Testis (tissue), 5 donors: ENCODE measurements at places on chromosomes 6 and 20.

GRCh38 chr6:40986921-40987819, 51.9 kb downstream of the UNC5CL start:
- no peak for DNase-seq

DNA sequence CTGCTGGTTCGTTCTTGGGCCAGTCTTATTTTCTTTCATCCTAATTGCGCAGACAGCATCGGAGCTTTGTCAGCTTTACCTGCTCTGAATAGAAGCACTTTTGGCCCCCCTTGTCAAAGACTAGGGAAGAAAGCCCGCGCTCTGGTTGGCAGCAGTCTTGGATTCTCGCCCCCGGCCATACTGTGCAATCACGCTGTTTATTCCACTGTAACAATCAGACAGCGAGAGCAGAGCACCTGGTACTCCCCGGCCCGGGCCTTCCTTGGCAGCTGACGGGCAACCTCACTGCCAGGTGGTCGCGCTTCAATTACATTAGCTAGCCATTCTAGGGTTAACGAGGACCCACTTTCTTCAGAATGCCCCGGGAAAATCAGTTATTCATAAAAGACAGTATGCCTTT, 72.6 kb downstream of the INSM1 start:
- no peak for DNase-seq

DNA sequence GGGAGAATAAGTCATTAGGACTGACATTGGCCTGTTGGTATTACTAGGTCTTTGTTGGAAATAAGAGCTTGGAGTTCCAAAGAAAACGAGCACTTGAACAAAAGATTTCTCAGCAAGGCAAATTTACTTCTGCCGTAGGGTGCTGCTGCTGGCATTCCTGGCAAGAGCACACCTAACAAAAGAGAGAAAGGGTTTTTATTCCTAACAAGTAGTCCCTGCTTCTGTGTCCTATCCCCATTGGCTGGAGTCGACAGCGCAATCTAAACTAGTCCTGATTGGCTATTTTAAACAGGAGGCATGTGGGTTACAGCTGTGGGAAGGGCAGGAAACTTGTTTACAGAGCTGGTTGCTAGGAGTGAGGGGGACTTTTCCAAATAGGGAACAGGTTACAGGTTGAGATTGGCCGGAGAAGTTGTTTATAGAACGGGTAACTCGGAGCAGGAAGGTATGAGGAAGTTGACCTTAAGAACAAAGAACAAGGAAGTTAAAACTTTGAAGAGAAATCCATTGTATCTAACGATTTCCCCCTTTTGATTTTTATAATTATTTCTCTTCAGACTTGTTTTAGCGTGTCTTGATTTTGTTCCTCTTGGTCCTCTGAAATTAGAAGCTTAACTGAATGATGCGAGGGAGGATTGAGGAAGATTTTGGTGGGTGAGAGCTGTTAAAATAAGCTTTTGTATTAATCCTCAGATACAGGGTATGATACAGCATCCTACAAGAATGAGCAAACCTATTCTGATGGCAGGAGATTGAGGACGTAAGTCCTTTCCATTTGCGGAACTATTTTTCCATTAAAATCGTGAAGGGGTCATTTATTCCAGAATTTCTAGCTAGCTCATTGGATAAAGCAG, 3.4 kb upstream of the ZNFX1 start:
- no peak for DNase-seq

GRCh38 chr6:27812078-27812804, 100.0 kb downstream of the OR2B2 start:
- DNase-seq: no peak

DNA sequence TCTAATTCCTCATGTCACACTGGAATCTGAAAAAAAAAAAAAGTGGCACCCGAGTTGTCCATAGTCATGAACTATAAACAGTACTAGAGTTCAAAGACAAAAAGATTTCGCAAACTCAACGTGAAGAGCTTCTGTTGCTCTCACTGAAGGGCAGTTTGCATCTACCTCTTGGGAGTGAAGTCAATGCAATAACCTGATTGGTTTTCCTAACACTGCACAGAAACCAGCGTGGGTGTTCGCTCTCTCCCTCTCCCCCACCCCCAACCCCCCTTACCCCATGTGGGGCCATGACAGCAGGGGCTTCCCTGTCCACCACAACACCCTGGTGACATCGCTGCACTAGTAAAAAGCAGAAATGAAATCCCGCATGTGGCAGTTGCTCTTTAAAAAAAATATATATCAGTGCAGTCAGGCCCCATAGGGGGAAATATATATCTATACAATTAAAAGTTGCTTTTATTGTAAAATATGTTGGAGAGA, 66.9 kb downstream of the GMPR start:
- no peak for DNase-seq

GRCh38 chr6:21181866-21182265, 411.7 kb upstream of the SOX4 start:
- no peak for DNase-seq

- DNase-seq: no peak
Observed at GRCh38 chr6:31209137-31209536, 38.7 kb upstream of the POU5F1 start.

- peak; percentile 67 for DNase-seq
Observed at GRCh38 chr6:100116411-100117194, 122.6 kb upstream of the MCHR2 start.

DNA sequence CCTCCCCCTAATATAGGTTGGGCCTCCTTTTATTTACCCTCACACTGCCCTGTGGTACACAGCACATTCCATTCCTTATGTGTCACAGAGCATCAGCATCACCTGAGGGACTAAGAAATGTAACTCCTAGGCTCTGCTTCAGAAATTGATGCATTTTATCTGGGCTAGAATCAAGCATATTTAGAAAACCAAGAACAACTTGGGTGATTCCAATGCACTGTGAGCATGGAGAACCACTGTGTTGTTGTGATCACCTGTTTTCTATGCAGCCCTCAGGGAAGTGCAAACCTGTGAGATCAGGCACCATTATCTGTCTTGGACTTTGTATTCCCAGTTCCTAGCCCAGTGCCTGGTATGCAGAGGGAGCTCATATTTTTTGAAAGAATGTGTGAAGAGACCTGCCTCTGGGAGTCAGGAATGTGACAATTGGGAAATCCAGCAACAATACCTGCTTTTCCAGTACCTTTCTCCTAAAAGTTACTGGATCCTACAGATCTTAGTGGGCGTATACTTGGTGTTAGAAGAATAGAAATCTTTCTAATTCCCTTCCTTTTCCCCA, 7.0 kb downstream of the KAT14 start:
- no peak for DNase-seq

- DNase-seq: no peak
Observed at GRCh38 chr20:61458146-61458746, 206.2 kb downstream of the CDH4 start.

- DNase-seq: no peak
Observed at GRCh38 chr6:121619013-121619412, 183.6 kb downstream of the GJA1 start.

- DNase-seq: no peak
Observed at GRCh38 chr6:117544716-117545115, 57.6 kb downstream of the GOPC start.

- no peak for DNase-seq
Observed at GRCh38 chr20:11380283-11380682, 537.4 kb upstream of the BTBD3 start.

- DNase-seq: peak; percentile 7
Observed at GRCh38 chr6:170205534-170206316, 85.2 kb downstream of the DLL1 start.

GRCh38 chr6:4616311-4616710, 159.9 kb upstream of the CDYL start:
- no peak for DNase-seq

GRCh38 chr6:104638841-104639290, 220.9 kb downstream of the HACE1 start:
- DNase-seq: no peak

DNA sequence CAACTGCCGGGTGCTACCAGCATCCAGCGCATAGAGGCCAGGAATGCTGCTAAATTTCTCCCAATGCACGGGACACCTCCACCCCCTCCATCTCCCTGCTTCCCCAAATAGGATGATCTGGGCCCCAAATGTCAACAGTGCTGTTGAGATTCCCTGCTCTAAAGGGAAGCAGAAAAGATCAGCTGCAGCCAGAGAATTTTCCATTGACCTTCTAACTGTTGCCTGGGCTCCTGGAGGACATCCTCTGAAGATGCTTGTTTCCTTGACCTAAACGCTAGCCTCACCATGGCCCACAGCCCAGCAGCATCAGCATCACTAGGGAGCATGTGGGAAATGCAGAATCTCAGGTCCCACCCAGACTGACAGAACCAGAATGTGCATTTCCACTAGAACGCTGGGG, 161.3 kb downstream of the GMPR start:
- DNase-seq: no peak

- DNase-seq: no peak
Observed at GRCh38 chr6:56655249-56655648, 12.6 kb upstream of the DST start.

DNA sequence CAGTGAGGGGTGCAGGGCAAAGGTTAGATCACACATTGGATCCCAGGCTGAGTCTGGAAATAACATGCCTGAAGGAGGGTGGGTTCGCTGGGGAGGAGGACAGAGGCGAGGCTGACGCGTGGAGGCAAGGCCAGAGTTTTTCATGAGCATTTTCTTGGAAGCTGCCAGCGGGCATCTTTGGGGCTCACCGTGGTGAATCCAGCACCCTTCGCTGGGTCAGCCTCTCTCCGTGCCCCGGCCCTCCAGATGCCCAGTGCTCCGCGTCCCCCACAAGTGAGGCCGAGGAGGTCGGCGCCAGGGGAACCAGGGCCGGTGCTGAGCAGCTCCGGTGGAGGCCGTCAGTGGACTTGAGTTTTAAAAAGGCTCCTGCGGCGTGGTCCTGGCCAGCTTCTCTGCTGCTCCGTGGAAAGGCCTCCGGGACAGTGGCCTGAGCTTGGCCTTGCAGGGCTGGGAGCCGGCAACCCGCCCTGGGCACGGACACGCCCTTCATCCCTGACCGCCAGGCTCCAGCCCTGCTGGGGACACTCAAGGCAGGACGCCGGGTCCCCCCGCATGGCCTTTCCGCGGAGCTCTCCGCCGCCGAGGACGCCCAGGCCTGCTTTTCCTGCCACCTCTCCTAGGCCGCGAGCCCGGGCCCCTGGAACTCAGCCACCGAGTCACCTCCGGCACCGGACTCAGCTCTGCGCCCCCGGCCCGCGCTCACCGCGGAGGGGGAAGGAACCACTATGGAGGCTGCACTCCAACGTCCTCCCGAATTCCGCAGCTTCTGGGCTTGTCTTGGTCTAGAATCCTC, 114.3 kb downstream of the THBS2 start:
- DNase-seq: no peak

- DNase-seq: no peak
Observed at GRCh38 chr6:23154159-23154558, 584.8 kb downstream of the HDGFL1 start.

GRCh38 chr6:75374961-75375400, 90.4 kb upstream of the TMEM30A start:
- DNase-seq: no peak

GRCh38 chr6:81761197-81761596, 8.7 kb upstream of the TENT5A start:
- DNase-seq: no peak
